Stimulated activated CD4-positive, alpha-beta T cell treated with anti-CD3 and anti-CD28 coated beads, Interleukin-12 subunit alpha, Interleukin-12 subunit beta, amount 100 ng/mL, for 48 hours (primary cell): ENCODE measurements at places on chromosomes 5 and 9.
A peak's percentile ranks its signal among the peaks of the same experiment; 100 is the strongest.

- DNase-seq = no peak
Observed at GRCh38 chr5:136047858-136048257, 19.1 kb downstream of the TGFBI start.

- DNase-seq = no peak
Observed at GRCh38 chr9:18575686-18576085, 101.7 kb downstream of the ADAMTSL1 start.

GRCh38 chr5:143662020-143662419, 149.9 kb upstream of the HMHB1 start:
- DNase-seq = no peak

DNA sequence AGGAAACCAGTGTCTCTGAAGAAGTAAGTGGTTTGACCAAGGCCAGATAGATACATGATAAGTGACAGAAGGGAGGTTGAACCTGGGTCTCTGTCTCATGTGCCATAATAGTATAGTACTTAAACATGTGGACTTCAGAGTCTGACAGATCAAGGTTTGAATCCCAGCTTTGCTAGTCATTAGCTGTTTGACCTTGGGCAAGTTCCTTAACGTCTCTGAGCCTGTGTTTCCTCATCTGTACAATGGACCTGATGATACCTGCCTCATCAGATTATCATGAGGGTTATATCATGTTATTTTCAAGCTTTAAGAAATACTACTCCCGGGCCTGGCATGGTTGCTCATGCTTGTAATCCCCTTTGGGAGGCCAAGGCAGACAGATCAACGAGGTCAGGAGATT, 24.9 kb downstream of the FUBP3 start:
- DNase-seq = no peak

- DNase-seq = no peak
Observed at GRCh38 chr5:125315306-125315705, 568.9 kb upstream of the ZNF608 start.

- no peak for DNase-seq
Observed at GRCh38 chr5:169667896-169668674, 31.0 kb downstream of the DOCK2 start.

- DNase-seq = no peak
Observed at GRCh38 chr5:90050103-90050502, 359.5 kb downstream of the CETN3 start.

DNA sequence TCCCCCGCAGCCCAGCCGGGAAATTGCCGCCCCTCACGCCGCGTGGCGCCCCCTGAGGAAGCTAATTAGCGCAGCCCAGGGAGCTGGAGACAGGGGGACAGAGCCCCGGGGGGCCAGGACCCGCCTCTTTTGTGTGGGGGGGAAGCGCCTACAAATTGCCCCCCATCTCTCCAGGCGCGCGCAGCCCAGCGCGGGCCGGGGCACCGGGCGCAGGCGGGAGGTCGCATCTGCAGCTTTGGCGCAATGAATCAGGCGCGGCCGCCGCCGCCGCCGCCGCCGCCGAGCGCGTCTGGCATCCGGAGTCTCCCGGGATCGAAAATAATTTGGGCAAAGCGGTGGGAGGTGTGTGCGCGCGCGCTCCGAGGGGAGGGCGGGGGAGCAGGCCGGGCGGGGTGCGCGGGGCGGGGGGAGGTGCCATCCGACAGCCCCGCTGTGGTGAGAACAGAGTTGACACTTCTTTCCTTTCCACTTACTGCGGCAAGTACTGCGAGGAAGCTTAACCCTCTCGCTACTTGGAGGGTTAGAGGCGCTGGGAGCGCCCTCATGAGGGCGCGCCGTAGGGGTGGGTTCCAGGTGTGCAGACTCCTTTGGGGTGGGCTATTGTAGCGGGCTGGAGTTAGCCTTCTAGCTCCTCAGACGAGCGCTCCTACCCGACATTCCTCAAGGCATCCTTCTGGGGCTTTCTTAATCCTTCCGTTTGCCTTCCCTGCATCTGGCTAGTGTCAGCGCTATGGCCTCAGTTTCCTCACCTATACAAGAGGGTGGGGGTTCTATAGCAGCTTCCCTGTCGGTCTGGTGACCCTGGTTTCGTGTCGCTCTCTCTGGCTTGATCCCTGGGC, 63.1 kb downstream of the CXXC5 start:
- DNase-seq = peak; percentile 29

- no peak for DNase-seq
Observed at GRCh38 chr5:61200582-61201155, 38.4 kb upstream of the SMIM15 start.

- no peak for DNase-seq
Observed at GRCh38 chr5:569358-569867, 42.7 kb upstream of the CEP72 start.

- DNase-seq = no peak
Observed at GRCh38 chr9:89850153-89850552, 245.3 kb downstream of the GADD45G start.

GRCh38 chr5:56159521-56159947, 73.6 kb downstream of the ANKRD55 start:
- no peak for DNase-seq

DNA sequence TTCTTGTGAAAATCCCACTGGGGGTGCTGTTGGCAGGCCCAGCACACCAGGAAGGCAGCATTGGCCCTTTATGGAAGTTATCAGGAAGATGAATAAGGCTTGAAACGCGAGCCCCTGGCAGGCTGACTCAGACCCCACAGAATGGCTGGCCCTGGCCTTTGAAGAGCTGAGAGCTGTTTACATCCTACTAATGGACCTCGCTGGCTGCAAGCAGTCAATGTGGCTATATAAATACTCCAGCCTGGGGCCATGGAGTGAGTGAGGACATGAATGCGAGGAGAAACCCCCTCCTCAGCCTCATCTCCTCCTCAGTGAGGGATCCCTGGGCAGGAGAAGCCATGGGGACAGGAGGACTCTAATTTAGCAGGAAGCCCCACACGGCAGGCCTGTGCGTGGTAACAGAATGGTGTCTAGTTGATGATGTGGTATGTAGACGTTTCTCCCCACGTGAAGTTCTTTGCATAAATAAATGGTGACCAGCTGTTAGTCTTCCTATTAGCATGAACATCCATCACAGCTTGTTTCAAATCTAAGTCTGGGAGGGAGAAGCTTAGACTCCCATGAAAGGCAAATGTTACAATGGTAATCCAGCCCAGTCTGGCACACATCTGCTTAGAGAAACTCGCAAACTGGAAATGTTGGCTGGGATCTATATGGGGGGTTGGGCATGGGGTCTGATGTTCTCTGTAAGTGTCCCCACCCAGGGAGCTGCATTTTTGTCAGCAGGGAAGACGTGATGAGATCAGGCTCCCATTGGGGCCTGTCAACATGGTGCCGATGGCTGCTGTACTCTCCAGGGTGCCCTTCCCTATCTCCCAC, 175.1 kb upstream of the PITX1 start:
- DNase-seq = no peak

DNA sequence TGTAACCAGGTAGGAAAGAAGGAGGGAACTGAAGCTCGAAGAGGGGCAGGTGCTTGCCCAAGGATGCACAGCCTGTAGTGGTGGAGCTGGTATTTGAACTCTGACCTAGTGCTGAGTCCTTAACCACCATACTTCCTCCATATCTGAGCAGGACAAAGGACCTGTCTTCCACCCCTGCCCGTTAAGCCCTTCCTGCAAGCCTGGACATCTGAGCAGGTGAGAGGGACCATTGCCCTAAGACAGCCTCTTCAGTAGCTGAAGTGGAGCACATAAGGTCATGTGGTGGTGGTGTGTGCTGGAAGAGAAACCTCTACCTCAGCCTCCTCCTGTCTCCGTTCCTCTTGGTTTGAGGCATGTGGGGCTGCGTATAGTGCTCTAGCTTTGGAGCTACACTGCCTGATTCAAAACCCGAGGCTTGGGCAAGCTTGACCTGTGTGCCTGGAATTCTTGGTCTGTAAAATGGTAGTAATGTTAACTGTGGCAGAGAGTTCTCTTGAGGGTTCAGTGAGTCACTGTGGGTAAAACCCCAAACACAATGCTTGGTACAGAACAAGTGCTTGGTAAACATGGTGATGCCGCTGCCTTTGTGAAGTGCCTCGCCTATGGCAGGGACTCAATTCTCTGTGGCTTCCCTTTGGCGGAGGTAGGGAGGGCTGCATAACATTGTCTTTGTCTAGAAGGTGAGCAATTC, 7.4 kb downstream of the GALNT10 start:
- peak; percentile 57 for DNase-seq

GRCh38 chr9:99251157-99251556, 29.1 kb downstream of the SEC61B start:
- no peak for DNase-seq

GRCh38 chr9:27668280-27668679, 95.0 kb upstream of the C9orf72 start:
- no peak for DNase-seq

- DNase-seq = no peak
Observed at GRCh38 chr5:150511578-150512367, 3.8 kb downstream of the NDST1 start.

DNA sequence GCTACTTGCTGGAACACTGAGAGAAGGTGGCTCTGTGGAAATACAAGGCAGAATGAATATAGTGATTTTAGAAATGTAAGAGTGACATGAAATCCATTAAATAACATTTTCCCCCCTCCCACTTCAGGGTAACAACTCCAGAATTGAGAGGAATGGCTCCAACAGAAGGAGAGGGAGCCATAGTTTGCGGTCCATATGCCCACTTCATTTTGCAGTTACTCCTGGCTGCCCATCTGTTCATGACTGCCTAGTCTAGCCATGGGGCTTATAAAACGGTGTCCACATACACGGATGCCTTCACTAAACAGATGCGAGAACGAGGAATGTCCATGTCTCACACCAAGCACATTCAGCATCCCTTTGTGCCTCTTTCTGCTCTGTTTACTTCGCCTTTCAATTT, 186.7 kb downstream of the TMEM38B start:
- DNase-seq = no peak

DNA sequence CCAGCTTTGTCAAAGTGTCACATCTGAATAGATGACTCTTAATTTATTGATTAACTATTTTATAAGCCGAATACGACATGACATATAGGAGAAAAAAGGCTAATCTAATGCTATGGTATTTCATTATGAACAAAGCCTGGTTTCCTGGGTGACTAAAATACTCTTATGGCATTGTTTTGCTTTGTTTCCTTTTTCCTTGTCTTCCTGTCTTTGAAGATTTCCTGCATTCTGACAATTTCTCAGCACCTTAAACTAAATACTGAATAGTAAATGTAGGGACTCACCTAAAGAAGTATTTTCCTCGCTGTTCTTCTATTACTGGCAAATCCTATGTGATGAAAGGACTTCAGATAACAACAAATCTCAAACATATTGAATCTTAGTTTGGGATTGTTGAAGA, 1284.5 kb downstream of the EFNA5 start:
- DNase-seq = no peak

DNA sequence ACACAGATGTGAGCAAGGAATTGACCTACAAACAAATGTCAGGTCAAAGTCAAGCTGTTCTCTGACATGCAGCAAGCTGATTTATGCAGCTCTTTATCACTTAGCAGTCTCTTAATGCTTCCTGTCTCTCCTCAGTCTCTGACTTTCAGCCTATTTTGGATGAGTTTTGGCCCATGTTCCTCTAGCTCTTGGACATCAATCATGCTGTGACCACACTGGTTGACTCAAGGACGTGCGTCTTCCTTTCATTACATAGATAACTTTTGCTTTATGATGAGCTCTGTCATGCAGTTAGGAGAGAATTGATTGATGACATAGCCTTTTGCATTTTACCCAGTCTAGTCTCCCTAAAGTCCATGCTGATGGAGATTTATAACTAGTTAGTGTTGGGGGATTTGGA, 9.4 kb upstream of the REEP5 start:
- DNase-seq = no peak

DNA sequence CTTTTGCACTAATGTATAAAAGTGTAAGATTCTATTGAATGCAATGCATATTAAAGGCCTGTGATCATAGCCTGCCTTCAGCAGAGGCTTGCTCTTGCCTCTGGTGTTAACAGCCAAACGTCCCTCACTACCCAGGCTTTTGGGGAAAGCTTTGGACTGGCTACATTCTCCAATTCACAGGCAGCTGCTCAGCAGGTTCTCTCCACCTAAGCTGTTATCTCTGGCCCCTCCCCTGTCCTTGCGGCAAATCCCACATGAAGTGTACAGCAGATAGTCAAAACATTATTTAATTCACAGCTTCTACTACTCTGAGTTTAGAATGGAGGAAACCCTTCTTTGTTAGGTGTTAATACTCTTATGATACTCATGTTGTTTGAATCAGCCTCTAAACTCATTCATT, 45.9 kb upstream of the GADD45G start:
- DNase-seq = no peak

GRCh38 chr9:134689321-134690181, 47.9 kb downstream of the COL5A1 start:
- no peak for DNase-seq

- no peak for DNase-seq
Observed at GRCh38 chr5:54538156-54538555, 20.6 kb downstream of the SNX18 start.

DNA sequence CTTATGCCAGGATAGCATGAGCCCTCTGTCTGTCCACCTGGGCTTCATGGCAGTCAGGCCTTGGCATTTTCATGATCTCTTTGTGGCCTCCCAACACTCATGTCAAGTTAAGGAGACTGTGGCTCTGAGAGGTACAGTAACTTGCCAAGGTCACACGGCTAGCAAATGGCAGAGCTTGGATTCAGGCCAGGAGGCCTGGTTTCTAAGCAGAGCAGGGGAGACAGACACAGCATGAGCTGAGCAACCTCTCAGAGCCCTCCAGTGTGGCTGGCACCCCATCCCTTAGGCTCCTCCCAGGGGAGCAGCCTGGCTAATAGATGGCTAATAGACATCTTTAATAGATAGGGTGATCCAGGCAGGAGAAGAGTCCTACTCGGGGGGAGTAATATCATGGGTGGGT, 4.1 kb downstream of the SYNPO start:
- DNase-seq = no peak

DNA sequence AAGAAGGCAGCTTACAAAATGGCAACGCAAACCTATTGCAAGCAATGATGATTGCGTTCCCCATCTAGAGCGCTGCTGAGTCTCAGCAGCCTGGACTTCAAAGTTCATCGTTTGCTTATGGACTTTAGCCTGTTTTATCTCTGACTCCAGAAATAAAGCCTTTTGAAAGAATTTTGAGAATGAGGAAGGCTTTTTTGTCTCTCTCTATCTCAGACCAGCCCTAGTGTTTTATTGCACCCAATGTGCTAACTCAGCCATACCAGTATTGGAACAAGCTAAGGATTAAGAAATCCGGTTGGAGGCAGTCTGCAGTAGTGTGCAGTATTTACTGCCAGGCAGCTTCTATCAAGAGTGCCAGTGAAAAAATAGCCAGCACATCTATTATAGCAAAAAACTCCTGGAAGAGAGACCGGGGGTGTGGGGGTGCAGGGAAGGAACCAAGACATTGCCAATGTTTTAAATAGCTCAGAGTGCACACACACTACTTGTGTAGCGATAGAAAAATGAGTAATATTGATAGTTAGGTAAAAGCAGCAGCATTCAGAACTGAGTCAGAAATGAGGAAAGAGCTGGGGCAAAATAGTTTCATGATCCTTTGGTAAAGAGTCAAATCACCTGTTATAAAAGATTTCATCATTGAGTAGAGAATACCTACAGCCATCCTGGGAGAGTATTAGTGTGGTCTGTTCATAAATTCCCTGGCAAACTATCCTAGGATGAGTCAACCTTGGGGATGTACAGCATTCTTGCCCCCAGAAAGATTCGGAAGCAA, 219.0 kb downstream of the ZNF608 start:
- no peak for DNase-seq
